ENCODE measurements at places on chromosomes 1 and 21. TPM values are rescaled to one million over a fixed set of nuclear protein-coding genes. Genes with fewer than 3 reads are reported as not detected.

Gene REN
- not detected for total RNA-seq

Gene GNAT2
- total RNA-seq = not detected

Gene RCSD1
- total RNA-seq = 155 TPM

Gene TCP10L
- total RNA-seq = 0.53 TPM

DNA sequence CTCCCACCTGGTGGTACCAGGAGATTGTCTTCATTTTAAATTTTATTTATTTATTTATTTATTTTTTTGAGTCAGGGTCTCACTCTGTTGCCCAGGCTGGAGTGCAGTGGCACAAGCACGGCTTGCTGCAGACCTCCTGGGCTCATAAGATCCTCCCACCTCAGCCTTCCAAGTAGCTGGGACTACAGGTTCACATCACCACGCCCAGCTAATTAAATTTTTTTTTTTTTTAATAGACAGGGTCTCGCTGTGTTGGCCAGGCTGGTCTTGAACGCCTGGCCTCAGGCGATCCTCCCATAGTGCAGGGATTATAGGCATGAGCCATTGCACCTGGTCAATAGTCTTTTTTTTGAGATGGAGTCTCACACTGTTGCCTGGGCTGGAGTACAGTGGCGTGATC lies 8.5 kb downstream of the SLFNL1 start:
- H3K27me3 ChIP-seq = no peaks in the 10 kb centered on the region
- DNase-seq = no peak
- H3K4me1 ChIP-seq = no peaks in the 10 kb centered on the region

Gene INSRR
- total RNA-seq = 0.08 TPM

Gene SH3BP5L
- total RNA-seq = 31.4 TPM

DNA sequence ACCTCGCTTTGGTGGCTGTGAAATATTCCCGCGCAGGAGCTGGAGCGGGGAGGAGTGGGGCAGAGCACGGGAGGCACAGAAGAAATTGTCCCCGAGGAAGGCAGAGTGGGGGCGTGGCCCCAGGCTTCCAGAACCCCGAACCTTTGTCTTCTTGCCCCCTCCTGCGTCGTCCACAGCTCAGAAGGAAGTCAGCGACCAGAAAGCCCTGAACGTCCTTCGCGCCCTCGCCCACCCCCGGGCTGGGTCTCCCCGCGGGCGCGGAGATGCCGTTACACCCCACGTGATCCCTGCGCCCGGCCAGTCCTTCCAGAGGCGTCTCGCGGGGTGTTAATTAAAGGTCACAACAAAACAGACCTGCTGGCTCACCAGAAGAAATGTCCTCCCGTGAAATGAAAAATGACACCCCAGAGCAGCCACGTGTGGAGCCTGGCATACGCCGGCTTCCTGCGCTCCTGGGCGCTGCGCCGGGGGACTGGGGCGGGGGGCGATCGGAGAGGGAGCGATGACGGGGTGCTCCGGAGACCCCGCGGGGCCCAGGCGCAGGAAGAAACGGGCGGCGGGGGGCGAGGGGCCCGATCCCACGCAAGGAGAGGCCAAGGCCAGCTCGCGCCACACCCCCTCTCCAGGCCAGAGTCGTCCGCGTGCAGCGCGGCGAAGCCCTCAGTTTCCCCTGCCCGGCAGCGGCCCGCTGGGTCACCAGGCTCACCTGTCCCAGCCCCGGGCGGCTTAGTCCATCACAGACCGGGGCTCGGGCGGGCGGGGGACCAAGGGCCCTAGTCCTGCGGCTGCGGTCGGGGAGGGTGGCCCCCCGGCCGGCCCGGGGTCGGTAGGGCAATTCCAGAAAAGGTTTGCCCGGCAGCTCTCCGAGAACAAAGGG lies 995 bp upstream of the KIF26B start:
- peaks cover 26% of the 10 kb centered on the region for H3K4me1 ChIP-seq
- H3K27ac ChIP-seq = no peak overlapping the region
- peaks cover 68% of the 10 kb centered on the region for H3K27me3 ChIP-seq
- no peak for DNase-seq
- no peaks in the 10 kb centered on the region for H3K36me3 ChIP-seq

All from activated CD4-positive, alpha-beta memory T cell treated with anti-CD3 and anti-CD28 coated beads, Interleukin-2, amount 10 ng/mL, durations not matched to agents 7 days and 5 days (primary cell).